SJSA1 (cell line): ENCODE measurements at places on chromosomes 6 and 20. TPM values are rescaled to one million over a fixed set of nuclear protein-coding genes. Genes with fewer than 3 reads are reported as not detected.

TMEM217 gene
- 0.31 and 0.74 TPM in 2 replicates for total RNA-seq

GRCh38 chr20:18742841-18743240, 70.7 kb upstream of the SCP2D1 start:
- no peak overlapping the region for H3K27ac ChIP-seq
- no peaks in the 10 kb centered on the region for H3K27me3 ChIP-seq
- DNase-seq, result no peak

MRPL18 gene
- total RNA-seq, result 154 and 179 TPM in 2 replicates

PLA2G7 gene
- total RNA-seq, result not detected in 2 replicates

- peaks cover 31% of the 10 kb centered on the region for H3K36me3 ChIP-seq
- DNase-seq, result peak; percentile 38
- H3K27ac ChIP-seq, result no peak overlapping the region
- no peak overlapping the region for H3K4me3 ChIP-seq
- peaks cover 55% of the 10 kb centered on the region for H3K4me1 ChIP-seq
These were observed 22.0 kb downstream of the C6orf89 start for GRCh38 chr6:36907781-36908180.

DNA sequence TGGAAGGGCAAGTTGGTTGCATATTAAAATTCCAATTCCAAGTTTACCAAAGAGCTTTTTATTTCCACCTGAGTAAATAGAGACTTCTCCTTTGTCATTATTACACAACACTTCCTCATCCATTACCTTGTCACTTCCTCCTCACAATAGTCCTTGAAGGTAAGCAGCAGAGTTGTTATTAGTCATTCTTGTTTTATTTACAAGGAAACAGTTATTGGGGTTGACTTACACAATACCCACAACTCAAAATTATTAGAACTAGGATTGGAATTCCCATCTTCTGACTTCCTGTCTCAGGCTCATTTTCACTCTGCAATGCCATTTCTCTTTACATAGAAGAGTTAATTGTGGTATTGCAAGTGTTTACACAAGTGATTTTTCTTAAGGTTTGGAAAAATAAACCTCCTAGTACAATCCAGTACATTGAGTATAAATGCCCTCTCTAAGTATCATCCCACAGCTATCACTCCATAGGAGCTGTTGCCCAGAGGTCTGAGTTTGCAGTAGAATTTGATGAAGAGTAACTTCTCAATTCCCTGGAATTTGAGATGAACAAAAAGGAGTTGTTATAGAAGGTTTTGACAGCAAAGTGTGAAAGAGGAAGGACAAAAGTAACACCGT, 28.9 kb upstream of the MTRF1L start:
- peak; percentile 54 for DNase-seq
- H3K27me3 ChIP-seq, result no peaks in the 10 kb centered on the region
- H3K27ac ChIP-seq, result peak overlapping the region; percentile 17
- H3K4me3 ChIP-seq, result no peak overlapping the region
- H3K4me1 ChIP-seq, result peaks cover 37% of the 10 kb centered on the region
- no peaks in the 10 kb centered on the region for H3K36me3 ChIP-seq

DNA sequence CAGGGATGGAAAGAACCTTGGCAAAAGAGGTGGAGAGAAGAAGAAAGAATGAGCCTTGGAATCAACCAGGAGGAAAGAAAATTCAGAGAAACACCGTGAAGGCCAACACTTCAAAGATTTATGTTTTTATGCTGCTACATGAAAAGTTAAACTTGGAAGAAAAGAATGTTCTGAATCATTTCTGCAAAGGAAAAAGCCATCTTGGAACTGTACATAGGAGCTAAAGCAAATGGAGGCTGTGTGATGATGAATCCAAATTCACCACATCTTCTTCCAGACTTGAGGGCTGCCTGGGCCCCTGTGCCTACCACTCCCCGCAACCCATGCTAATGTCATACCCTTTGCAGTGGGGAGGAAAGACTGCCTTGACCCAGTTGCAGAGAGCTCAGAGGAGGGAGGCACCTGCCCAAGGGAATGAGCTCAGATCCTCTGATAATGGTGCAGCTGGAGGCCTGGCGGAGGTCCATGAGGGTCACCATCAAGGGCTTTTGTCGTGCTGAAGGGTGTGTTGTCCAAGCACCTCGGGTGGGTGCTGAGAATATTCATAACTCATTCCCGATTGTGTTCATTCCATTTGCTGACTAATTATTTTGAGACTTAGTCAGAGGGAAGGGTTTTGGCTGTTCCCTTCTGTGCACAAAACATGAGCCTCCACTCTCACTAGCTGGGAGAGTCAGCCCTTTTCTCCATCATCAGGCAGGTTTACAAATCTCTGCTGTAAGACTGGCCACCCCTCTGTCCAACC, 245.8 kb upstream of the JAG1 start:
- H3K36me3 ChIP-seq, result no peaks in the 10 kb centered on the region
- no peak overlapping the region for H3K4me3 ChIP-seq
- H3K4me1 ChIP-seq, result peaks cover 43% of the 10 kb centered on the region
- no peak overlapping the region for H3K27ac ChIP-seq
- no peaks in the 10 kb centered on the region for H3K27me3 ChIP-seq

HAO1 gene
- total RNA-seq, result not detected in 2 replicates

DNA sequence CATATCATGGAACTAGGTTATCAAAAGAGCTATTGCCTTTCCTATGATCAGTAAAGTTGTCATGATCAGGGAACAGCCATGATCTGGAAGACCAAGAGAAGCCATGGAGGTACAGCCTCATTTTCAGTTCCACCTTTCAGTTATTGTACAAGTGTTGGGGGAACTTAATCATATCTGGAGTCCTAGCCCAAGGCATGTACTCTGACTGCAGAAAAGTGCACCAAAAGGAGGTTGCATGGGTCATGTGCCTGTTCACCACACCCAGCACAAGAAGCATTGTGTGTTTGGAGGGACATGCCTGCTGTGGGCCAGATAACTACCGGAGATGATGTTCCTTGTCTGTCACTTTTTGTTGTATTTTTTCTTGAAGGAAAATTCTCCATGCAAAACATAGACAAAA, 185.8 kb upstream of the MAN1A1 start:
- H3K4me1 ChIP-seq, result 0 out of 2 replicates have a peak, but pooled peaks cover 5% of the 10 kb centered on the region
- H3K27me3 ChIP-seq, result no peaks in the 10 kb centered on the region
- H3K36me3 ChIP-seq, result no peaks in the 10 kb centered on the region

CD93 gene
- not detected in 2 replicates for total RNA-seq

SMIM26 gene
- total RNA-seq, result 84.1 and 117 TPM in 2 replicates

GRCh38 chr20:57414867-57415592, 23.8 kb downstream of the RBM38 start:
- H3K27ac ChIP-seq, result no peak overlapping the region
- H3K36me3 ChIP-seq, result no peaks in the 10 kb centered on the region
- H3K27me3 ChIP-seq, result 0 out of 2 replicates have a peak, but pooled peaks cover 5% of the 10 kb centered on the region
- H3K4me3 ChIP-seq, result no peak overlapping the region

DNA sequence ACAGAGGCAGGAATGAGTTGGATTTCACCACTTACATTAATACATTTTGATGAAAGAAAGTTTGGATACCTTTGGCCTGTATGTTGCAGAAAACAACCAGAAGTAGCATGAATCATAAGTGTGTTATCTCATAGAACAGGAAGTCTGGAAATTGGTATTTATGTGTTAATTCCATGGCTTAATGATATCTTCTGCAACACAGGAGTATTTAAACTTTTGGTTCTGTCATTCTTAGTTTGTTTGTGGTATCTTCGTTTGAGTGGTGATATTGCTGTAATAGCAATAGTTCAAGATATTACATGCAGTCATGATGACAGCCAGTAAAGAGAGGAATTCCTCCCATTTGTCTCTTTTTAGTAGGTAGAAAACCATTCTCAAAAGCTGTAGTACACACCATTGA, 177.3 kb downstream of the CDKAL1 start:
- DNase-seq, result no peak
- no peaks in the 10 kb centered on the region for H3K27me3 ChIP-seq
- H3K36me3 ChIP-seq, result no peaks in the 10 kb centered on the region
- H3K4me3 ChIP-seq, result no peak overlapping the region
- no peaks in the 10 kb centered on the region for H3K4me1 ChIP-seq
- no peak overlapping the region for H3K27ac ChIP-seq
